CD4-positive, alpha-beta T cell treated with Interleukin-6 for 4 hours (primary cell): ENCODE measurements at places on chromosomes 16 and 17.

- DNase-seq, result no peak
Observed at GRCh38 chr17:81454473-81454872, 58.1 kb downstream of the ACTG1 start.

DNA sequence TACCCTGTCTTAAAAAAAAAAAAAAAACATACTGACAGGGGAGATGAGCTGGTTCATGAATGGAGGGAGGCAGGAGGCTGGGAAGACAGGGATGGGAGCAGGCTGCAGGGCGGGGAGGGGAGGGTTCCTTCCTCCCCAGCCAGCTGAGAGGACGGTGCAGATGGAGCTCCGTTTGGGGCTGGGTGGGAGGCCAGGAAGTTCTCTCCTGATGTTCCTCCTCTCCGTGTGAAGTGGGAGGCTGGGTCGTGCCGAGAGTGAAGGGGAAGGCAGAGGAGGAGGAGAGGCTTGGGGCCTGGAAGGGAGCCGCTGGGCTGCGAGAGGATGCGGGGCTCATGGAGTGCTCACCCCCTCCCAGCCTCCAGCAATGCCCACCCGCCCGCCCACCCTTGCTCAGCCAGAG lies 21.3 kb downstream of the SBK1 start:
- DNase-seq, result no peak

DNA sequence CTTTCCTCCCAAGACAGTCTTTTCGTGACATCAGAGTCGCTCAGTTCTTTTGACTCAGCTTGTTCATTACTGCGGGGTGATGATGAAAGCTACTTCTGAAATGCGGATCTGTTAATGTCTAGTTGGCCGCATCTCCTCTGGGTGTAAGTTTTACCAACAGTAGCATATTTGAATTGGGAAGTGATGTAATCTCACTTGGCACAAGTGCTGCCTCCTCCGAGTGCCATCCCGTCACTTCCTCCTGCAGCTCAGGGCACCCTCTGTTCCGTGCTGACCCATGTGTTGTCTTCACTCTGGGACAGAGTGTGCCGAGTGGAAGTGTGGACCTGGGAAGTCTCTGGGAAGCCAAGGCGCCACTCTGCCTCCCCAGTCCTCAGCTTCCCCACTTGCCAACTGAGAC lies 8.9 kb downstream of the ADAD2 start:
- no peak for DNase-seq

DNA sequence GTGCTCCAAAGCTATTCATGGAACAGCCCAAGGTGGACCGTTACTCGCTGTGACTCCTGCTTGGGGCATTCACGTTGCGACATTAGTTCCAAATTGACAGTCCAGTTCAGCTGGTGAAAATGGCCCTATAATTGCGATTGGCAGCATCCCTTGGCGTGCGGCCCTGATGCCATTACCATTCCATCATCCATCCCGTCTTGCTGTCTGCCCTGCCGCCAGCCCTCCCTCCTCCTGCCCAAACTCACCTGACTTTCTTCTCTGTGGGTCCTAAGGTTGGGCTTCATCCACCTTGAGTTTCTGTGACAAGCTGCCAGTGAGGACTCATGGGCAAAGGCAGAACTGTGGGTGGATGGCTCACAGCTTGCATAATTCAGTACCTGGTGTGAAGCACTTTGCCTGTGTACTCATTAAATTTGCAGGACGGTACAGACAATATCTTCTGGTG lies 104.6 kb downstream of the RPTOR start:
- no peak for DNase-seq

- no peak for DNase-seq
Observed at GRCh38 chr17:21475571-21475970, 99.4 kb downstream of the KCNJ12 start.

DNA sequence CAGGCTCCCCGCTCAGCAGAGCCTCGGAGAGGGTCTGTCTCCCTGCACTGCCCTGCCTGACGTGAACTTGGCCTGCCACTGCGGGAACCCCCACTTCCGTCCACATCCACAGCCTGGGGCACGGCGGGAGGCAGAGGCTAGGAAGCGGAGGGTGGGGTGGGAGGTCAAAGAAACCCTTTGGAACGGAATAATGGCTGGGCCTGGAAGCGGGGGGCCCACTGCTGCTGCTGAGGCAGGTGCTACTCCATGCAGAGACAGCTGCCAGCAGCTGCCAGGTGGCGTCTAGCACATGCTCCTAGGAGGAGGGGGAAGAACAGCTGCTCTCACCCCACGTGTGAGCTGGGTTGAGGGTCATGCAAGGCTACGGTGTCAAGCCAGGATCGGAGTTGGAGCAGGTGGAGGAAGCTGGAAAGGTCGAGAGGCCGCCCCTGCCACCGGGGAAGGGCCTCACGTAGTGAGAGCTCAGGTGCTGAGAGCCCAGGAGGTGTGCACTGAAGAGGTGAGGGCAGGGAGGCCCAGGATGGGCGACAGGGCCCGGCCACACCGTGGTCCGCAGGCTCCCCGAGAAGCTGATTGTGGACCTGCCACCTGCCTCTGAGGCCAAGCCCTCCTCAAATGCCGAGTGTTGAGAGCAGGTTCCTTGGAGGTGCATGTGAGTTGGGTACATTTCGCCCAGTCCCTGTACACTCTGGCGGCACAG lies 9.8 kb downstream of the FSCN2 start:
- DNase-seq, result no peak

DNA sequence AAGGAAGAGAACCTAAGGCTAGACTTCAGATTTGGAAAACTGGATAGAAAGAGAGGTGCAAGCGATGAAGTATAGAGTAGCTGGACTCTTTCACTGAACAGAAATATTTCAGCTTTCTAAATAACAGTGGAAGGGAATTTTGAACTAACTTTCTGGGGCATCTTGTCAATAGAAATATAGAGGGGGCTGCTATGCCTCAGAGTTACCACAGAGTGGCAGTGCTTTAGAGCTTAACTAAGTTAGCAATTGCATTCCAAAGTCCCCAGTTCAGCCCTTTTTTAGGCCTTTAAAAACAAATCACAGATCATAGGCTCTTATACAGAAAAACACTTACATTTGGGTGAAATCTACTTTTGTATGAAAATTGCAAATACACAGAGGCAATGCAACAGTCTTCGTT lies 154.2 kb upstream of the CDH8 start:
- DNase-seq, result no peak

DNA sequence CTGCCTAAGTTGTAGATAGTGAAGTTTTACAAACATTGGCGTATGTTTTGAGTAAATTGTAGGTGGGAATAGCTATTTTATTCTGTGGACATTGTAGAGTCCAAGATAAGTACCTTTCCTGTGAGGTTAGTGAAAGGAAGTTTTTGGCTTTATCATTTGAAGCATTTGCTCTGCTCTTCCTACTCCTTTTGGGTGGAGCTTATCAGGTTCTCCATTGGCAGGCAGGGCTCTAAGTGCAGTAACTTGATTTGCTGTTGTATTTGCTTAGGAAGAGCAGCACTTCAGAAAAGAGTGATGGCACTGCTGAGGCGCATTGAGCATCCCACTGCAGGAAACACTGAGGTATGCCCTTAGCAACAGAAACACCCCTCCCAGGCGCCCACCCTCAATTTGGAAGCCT lies 70.1 kb downstream of the OMG start:
- DNase-seq, result no peak

DNA sequence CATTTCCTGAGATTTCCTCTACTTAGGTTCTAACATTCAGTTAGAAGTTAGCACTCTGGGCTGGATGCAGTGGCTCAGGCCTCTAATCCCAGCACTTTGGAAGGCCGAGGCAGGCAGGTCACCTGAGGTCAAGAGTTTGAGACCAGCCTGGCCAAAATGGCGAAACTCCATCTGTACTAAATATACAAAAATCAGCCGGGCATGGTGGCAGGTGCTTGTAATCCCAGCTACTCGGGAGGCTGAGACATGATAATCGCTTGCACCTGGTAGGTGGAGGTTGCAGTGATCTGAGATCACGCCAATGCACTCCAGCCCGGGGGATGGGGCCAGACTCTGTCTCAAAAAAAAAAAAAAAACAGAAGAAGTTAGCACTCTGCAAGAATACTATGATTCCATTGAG lies 1430.9 kb downstream of the CDH11 start:
- no peak for DNase-seq

- DNase-seq, result no peak
Observed at GRCh38 chr16:87647431-87648185, 45.3 kb downstream of the JPH3 start.

DNA sequence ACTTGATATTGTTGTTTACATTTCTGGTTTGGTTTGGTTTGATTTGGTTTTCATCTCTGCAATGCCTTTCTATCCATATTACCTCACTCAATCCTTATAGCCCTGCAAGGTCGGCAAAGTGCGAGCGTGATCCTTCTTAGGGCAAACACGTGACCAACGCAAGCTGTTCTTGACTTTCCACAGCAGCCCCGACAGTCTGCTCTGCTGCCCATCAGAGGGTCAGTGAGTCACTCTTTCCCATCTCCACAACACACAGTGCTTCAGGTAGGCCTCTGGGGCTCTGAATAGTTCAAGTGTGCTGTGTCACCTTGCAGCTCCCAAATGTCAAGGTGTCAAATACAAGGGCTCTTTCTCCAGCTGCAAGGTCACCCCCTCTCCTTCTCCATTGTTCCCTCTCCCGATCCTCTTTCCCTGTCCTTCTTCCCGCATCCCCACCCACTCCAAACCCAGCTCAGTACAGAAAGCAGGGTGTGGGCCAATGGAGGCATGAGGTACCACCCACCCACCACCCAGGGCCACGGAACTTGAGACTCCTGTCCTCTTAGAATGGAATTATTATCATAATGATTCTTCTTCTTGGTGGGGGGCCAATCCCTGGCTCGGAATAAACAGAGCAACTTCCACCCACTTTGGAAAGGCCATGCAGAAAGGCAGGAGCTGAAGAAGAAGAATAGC lies 139.7 kb downstream of the SLC39A11 start:
- DNase-seq, result no peak

- no peak for DNase-seq
Observed at GRCh38 chr17:68036304-68037147, 991 bp downstream of the KPNA2 start.

DNA sequence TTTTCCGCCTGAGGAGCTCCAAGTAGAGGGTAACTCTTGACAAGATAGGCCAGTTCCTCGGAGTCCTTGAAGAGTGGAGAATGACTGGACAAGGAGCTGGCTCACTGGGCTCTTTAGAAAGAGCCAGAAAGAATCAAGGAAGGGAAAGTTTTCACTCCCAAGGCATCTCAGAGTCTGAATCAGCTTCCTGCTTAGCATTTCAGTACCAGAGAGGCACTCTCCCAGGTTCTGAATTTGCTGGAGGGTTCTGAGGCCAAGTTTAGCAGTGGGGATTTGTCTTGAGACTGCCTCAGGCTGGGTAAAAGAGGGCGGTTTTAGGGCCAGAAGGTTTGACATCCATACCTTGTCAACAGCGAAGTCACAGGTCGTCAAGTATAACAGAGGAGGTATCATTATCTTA lies 25.5 kb downstream of the GP2 start:
- DNase-seq, result no peak

DNA sequence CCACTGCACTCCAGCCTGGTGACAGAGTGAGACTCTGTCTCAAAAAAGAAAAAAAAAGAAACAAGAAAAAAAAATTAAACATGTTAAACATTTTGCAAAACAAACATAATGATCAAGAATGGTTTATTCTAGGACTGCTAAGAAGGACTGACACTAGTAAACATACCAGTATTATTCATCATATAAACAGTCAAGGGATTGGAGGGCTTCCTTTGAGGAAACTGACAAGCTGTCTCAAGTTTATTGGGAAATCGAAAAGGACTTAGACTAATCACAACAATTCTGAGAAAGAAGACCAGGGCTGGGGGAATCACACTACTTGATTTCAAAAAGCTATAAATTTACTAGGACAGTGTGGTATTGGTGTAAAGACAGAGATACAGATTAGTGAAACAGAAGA lies 75.5 kb downstream of the MYH10 start:
- no peak for DNase-seq

- DNase-seq, result no peak
Observed at GRCh38 chr17:65542610-65543009, 18.8 kb downstream of the AXIN2 start.

- no peak for DNase-seq
Observed at GRCh38 chr16:86634292-86634691, 55.9 kb downstream of the FOXL1 start.

GRCh38 chr17:6455321-6455705 lies 11.1 kb downstream of the PIMREG start:
- peak; percentile 66 for DNase-seq

DNA sequence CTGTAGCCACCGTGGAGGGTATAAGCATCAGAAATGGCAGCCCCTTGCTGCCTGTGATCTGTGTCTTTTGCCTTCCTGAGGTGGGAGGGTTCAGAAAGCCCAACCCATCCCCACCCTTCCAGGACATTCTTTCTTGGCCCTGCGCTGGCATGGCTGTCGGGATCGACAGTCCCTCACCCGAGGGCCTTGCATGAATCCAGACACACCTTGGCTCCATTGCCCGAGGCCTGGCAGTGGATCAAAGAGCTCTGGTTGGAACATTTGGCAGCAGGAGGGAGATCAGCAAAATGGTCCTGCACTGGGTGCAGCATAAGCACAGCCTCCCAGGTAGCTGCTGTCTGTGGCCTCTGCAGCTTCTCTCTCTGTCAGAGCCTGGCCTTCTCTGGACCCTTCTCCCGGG lies 246.6 kb upstream of the MAF start:
- DNase-seq, result no peak

- DNase-seq, result no peak
Observed at GRCh38 chr17:72697602-72698146, 394.8 kb downstream of the SLC39A11 start.

DNA sequence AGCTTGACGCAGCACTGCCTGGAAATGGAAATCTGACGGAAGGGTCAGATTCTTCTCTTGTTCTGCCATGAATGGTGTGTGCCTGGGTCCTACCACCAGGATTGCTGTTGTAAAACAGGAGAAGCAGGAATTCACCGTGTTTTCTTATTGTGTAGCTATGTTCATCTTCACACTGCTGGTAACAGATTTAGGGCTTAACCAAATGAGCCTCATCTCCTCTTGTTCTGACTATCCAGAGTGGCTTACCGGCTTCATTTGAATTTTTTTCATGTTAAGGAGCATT lies 97.3 kb upstream of the CHMP6 start:
- no peak for DNase-seq

DNA sequence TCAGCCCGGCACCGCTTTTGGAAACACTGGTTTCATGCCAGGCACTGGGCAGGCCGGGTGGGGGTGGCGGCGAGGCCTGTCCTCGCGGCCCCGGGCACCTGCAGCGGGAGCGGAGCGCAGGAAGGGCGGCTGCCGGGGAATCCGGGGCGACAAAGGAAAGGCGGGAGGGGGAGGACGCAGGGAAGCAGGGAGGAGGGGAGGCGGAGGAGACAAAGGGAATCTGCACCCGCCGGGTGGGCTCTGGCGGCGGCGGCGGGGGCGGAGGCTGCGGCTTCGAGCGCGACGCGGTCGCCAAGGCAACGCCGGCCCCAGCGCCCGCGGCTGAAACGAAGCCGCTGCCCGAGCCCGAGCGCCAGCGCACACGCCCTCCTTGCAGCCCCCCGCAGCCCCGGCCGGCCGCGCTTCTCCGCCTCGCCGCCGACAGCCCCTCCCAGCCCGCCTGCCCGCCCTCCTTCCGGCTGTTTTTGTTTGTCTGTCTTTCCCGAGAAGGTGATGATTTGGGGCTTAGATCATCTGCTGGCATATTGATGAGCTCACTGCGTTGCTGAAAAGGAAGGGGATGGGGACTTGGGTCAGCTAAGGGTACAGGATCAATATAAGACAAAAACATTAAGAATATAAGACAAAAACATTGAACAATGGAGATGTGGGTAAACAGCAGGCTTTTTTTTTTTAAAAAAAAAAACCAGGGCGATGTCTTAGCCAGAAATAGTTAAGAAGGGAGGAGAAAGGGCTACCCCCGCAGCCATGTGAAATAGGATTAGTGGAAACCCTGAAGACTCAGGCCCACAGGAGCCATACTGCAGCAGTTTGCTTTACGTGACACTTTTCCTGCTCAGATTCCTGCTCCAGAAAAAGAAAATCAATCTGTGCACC lies 32.7 kb downstream of the CDK5R1 start:
- peak; percentile 84 for DNase-seq
